ENCODE measurements at places on chromosomes 2 and 18.

- DNase-seq = no peak
These were observed 35.5 kb upstream of the SPTBN1 start for GRCh38 chr2:54420524-54421172.

- no peak for DNase-seq
These were observed 338.3 kb downstream of the GULP1 start for GRCh38 chr2:188629753-188630527.

DNA sequence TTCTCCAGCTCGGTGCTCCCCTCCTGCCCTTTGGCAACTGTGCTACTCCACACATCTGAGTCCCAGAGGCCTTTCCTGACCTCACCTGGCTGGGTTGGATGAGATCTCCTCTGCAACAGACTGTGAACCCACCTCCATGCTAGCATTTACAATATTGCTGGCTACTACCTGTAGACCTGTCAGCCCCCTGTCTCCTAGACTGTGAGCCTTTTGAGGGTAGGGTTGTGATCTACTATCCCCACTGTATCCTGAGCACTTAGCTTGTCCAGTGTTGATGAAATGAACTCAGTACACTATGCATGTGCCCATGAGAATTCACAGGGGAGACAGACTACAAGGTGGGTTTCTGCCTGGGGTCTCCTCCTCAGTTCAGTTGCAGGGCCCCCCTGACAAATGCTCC lies 70.1 kb downstream of the C1QL2 start:
- DNase-seq = no peak

DNA sequence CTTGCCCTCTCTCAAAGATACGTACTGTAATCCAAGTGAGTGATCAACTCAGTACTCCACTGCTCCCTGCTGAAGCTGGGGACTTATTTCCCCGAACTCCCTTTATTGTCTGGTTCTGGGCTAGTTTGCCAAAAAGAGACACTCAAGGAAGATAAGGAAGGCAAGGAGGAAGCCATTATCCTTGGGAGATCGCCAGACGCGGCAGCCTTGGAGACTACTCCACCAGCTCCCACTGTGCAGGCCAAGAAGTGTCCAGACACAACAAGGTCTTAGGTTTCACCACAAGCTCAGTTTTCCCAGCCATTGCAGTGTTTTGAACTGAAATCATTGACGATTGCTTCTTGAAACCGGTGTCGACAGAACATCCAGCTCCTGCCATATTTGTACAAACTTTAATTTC lies 439.6 kb upstream of the UBE2E3 start:
- DNase-seq = no peak

DNA sequence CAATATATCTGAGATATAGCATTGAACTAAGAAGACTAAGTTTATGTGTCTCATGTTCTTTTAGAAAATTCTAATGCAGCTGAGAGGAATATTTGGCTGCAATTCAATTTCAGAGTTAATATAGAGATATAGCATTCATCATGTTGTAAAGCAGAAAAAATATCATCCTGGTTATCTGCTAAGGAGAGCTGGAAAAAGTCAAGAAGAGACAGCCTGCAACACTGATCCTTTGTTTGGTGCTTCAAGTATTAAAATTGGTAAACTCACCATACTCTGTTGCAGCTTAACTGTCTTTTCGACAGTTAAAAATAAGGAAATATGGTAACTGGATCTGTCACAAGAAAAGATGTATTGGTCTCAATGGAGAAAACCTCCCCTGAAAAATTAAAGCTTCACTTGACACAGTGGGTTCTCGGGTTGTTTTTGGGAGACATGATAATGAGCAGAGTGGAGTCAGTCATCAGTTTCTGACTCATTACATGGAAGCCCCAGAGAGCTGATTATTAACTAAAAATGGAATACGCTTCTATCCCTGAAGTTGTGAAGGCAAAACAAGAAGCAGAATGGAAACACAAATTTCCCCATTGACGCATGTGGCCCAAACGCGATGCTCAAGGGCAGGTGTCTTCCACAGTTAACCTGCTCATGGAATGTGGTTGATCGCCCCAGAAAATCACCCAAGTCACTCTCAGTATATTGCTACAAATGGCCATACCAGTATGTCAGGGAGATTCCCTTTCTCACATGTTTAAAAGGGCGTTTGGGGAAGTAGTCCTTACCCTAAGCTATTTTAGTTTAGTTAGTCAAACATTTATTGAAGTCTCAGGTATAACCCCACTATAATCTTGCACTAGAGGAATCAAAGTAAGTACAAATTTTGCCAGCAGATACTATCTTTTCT lies 8.2 kb downstream of the BCL2 start:
- no peak for DNase-seq

- no peak for DNase-seq
These were observed 283.7 kb upstream of the VWC2L start for GRCh38 chr2:214127170-214127569.

DNA sequence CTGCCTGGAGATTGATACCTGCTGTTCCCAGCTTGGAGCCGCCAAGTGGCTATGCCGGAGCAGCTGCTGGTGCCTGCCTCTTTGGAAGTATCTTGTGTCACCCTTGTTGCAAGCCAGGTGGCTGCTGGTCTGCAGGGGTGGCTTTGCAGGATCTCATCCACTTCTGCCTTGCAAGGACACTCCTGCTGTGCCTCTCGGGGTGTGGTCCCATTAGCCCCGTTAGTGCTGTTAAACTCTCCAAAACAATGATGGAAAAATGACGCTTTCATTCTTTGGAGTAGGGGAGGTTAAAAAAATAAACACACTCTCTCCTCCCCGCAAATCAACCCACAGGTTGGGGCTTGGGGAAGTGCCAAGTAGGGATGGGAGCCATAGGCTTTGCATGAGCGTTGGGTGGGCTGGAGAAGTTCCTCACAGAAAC lies 352.8 kb downstream of the RNF144A start:
- no peak for DNase-seq

All from CD4-positive, alpha-beta T cell treated with Interleukin-10 for 1 hour (primary cell).